Right lobe of liver (tissue), 6 donors: ENCODE measurements at places on chromosomes 5 and 9. TPM values are rescaled to one million over a fixed set of nuclear protein-coding genes. Genes with fewer than 3 reads are reported as not detected.
A peak's percentile ranks its signal among the peaks of the same experiment; 100 is the strongest.

Gene ADGRV1
- 13.0 TPM for total RNA-seq

- no peak for DNase-seq
These were observed 525.9 kb upstream of the CLINT1 start for GRCh38 chr5:158384535-158385481.

Gene HAND1
- total RNA-seq, result not detected

DNA sequence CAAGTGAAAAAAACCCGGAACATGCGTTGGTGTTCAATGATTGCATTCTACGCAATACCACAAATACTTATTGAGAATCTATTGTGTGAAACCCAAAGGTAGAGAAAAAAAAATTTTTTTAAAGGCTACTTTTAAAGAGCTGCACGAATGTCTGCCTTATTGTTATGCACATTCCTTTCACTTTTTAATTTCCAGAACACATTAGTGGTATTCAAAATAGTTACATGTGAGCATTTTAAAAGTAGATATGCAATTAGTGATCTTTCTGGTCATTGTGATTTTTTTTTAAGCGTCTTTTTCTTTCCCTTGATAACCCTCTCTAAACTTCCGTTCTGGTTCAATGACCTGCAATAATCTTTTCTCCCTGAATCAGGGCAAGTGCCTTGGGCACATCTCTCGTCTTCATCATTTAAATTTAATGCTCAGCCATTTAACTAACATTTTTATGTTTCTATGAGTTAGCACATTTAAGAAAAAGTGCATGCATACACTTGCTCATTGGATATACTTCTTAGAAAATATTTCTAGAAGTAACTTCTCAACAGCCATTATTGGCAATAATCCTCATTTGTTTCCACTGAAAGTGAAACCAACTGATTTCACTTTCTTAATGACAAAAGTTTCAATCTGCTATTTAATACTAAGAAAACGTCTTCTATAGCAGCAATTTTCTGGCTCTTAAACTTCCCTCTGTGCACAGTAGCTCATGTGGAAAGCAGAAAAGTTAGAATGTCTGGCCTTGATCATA is 80.3 kb downstream of the CDH6 start:
- no peak for DNase-seq

DNA sequence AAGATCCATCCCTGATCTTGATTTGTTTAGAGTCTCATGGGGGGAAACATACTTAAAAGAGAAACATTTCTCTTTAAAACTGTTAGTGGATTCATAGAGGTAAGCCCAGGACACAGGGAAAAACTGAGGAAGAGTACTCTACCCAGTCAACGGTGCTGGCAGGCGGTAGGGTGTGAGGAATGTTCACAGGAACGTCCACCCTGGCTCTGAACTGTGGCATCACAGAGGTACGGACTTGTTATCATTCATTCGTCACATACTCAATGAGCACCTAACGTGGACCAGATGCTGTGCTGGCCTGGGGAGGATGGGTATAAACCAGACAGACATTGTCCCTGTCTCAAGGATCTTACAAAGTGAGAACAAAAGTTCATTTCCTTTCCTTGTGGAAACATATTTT is 18.8 kb upstream of the PPARGC1B start:
- no peak for DNase-seq

GRCh38 chr5:43140286-43140685 is 19.6 kb downstream of the ZNF131 start:
- no peak for DNase-seq

DNA sequence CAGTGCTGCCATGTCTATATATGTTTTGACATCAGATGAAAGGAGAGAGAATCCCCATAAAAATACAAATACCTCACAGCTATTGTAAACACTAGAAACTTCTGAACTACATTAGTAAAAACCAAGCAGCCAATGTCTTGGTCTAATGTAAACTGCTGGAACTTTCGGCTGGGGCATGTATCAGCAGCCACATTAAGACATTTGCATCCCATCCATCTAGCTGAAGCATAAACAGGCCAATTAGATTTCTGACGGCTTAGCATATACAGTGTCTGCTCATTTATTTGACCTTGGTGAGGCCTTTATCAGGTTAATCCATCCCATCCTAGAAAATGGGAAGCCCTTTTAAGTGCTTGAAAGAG is 65.7 kb downstream of the PTCH1 start:
- DNase-seq, result no peak

GRCh38 chr5:73780302-73781080 is 154.5 kb downstream of the ARHGEF28 start:
- DNase-seq, result no peak

Gene FGF18
- not detected for total RNA-seq

Gene SLC25A2
- total RNA-seq, result 0.31 TPM

- no peak for DNase-seq
These were observed 131.5 kb downstream of the AGTPBP1 start for GRCh38 chr9:85610074-85610860.

Gene ADAMTS16
- total RNA-seq, result not detected

- DNase-seq, result no peak
These were observed 976.4 kb upstream of the CDH9 start for GRCh38 chr5:28014779-28015178.

GRCh38 chr5:89901983-89902382 is 507.6 kb downstream of the CETN3 start:
- no peak for DNase-seq

GRCh38 chr9:104993291-104993963 is 65.5 kb upstream of the ABCA1 start:
- peak; percentile 69 for DNase-seq

Gene NPR2
- total RNA-seq, result 11.2 TPM

GRCh38 chr9:128275198-128276007 is at the start of gene GOLGA2:
Gene GOLGA2, minus strand, starts transcription at chr9:128276007. Its CDS starts 31 bp downstream, at chr9:128275976.
- no peak for DNase-seq

GRCh38 chr9:35844628-35845270 is 15.7 kb downstream of the TMEM8B start:
- no peak for DNase-seq

DNA sequence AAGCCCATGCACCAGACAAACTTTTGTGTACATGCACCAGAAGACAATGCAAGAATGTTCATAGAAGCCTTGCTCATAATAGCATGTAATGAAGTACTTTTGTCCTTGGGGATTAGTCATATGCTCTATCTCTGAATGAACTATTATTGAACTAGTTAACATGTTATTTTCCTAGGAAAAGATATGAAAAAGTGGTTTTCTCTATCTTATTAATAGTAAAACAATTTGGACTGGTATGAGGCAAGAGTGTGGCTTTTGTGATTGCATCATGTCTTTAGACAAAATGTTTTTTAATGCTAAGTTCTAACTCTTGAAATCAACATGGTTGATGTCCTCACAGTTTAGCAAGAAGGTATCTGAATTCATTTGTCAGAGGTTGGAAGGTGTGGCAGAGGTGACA is 55.7 kb upstream of the SPDL1 start:
- DNase-seq, result no peak

DNA sequence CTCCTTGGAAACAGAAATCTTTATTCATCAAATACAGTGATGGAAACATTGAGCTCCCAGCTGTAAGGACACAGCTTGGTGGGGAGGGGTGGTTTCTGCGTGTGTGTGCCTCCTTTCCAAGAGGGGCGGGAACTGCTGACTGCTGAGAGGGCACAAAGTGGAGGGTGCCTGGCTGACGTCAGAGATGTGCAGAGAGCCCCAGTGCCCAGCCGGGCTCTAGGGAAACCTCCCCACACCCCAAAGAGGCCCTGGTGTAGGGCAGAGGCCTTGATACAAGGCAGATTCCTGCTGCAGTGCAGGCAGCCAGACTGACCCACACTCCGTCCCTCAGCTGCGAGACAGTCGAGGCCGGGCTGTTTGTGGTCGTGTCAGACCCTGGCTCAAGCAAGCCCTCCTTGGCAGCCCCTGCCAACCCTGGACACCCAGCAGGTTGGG is 191.0 kb downstream of the CACNA1B start:
- DNase-seq, result peak; percentile 27

GRCh38 chr9:16727452-16728136 is 142.9 kb downstream of the BNC2 start:
- no peak for DNase-seq

Gene ARHGEF28
- 13.7 TPM for total RNA-seq

Gene ANXA1
- 3.2 TPM for total RNA-seq

DNA sequence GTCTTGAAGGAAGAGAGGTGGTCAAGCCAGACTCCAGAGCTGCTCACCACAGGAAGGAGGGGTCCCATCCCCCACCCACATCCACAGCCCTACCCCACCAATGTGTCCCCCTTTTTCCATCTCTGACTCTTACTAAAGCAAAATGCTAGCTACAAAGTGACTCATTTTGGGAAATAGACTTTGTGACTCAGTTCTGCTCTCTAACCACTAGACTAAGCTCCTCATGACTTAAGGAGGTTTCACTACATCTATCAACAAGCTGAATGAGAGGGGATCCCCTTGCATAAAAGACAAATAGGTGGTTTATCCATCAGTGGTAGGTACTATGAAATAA is 35.1 kb upstream of the ADRB2 start:
- DNase-seq, result no peak

Gene PAM
- 15.8 TPM for total RNA-seq

- no peak for DNase-seq
These were observed 25.2 kb upstream of the NREP start for GRCh38 chr5:111782216-111782615.

GRCh38 chr5:10653043-10653442 is 89.2 kb downstream of the ANKRD33B start:
- DNase-seq, result no peak

- DNase-seq, result no peak
These were observed 13.6 kb downstream of the LPCAT1 start for GRCh38 chr5:1510151-1510561.

- no peak for DNase-seq
These were observed 122.7 kb downstream of the FSTL4 start for GRCh38 chr5:133489632-133490031.

GRCh38 chr5:115079924-115080623 is 89.6 kb downstream of the TRIM36 start:
- no peak for DNase-seq

Gene SLC6A3
- not detected for total RNA-seq

Gene SMARCA2
- total RNA-seq, result 97.8 TPM

DNA sequence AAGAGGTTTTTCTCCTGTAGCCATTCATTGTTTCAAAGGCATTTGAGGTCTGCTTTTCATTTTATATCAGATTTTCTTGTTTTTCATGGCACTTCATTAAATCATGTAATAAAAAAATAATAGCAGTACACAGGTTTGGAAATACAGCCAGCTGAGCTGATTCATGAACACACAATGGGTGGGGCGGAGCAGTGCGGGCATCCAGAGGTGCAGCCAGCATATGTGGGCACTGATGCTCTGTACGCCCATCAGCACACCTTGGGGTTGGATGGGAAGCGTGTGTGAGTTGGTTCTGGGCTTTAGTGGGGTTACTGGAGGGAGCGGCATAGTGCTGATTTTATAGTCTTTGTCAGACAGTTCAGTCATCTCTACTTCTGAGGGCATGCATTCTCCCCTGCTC is 54.2 kb upstream of the IRX4 start:
- DNase-seq, result no peak

GRCh38 chr5:153831973-153832372 is 206.7 kb downstream of the FAM114A2 start:
- DNase-seq, result no peak

DNA sequence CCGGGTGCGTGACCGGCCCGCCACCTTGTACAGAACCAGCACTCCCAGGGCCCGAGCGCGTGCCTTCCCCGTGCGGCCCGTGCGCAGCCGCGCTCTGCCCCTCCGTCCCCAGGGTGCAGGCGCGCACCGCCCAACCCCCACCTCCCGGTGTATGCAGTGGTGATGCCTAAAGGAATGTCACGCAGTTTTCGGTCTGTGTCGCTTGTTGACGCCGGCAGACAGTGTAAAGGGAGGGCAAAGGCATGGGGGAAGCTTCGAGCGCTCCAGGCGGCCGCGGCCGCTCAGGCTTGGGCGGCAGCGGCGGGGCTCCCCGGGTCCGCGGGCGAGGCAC is 1.3 kb downstream of the LRRC26 start:
- no peak for DNase-seq

- DNase-seq, result no peak
These were observed 508 bp downstream of the MOCS2 start for GRCh38 chr5:53109056-53109442.

DNA sequence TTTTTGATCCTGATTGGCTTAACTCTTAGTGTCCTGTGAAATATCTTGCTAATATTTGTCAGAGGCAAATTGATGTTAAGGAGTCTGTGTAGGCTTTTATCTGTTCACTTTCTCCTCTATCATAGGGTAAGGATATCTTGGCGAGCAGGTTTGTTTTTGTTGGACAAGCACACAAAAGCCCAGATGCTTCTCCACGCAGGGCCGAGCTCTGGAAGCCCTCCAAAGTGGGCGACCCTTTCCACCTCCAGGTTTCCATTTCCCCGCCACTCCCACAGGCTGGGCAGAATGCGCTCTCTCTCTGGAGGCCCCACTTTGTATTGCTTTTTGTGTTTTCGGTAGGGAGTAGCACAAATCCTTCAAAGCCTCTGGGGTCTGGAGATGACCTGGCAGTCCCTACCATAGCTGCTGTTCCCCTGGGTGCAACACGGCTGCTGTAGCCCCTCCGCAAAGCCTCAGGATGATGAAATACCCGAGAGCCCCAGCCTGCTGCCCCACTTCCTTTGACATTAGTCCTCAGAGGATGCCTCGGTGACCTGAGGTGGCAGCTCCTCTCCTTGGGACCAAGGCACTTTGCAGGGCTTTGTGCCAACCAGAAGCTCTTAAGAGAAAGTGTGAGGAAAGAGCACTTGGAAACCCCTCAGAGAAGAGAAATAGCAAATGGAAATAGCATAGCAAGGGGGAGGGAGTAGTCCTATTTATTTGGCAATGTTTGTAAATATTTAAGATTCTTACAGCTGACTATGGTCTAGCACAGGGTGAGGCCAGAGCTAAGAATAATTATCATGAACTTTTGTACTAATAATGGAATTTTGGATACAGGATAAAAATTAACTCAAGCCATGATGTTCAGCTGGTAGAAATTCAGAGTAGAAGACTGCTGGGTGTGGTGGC is 122.8 kb downstream of the ARHGEF28 start:
- DNase-seq, result no peak
